ENCODE measurements at places on chromosomes 1 and 21.

DNA sequence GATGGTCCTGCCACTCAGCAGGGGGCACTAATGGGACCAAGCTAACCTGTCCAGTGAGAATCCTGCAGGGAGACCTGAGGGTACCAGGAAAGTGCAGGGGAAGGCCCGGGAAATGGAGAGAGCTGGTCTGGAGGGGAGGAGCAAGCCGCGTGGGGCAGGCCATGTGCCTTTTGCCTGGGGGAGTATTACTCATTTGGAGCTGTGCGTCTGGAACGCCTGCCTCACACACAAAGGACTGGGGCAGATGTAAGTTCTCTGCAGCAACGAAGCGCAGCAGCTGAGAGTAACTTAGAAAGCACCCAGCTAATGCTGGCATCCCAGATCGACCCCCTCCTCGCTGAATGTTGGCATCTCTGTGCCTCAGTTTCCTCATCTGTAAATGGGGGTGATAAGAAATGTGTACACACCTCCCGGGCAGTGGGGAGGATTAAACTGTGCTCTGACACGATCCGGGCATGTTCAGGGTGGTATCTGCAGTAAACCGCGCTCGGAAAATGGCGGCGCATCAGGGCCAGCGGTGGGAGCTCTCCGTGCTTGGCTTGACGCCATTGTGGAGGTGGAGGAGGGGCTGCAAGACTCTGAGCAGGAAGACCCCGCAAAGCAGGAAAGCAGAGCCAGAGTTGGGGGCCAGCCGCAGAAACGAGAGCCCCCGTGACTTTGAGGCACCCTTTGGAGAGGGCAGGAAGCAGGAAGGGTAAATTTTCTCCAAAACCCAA lies 212.5 kb downstream of the NPHP4 start:
- DNase-seq: no peak

- DNase-seq: peak; percentile 70
These were observed 30.5 kb downstream of the ZCCHC17 start for GRCh38 chr1:31327381-31327780.

DNA sequence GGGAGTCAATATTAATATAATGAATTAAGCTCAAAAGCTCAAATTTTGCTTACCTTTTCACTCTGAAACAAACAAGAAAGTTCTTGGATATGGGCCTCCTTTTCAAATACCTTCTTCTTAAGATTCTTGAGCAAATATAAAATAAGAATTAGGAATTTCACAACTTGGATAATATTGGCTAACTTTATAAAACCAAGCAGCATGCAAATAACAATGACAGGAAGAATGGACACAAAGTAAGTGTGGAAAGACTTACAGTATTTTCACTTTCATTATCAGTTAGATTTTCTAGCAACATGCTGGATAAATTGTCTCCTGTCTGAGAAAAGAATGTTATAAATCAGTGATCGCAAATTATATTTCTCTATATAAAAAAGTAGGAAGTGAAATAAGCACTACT lies 13.2 kb downstream of the ODF2L start:
- no peak for DNase-seq

GRCh38 chr1:118659646-118660045 lies 328.5 kb downstream of the TBX15 start:
- no peak for DNase-seq

- DNase-seq: no peak
These were observed 1.8 kb upstream of the COA6 start for GRCh38 chr1:234371414-234371813.

- DNase-seq: no peak
These were observed 36.7 kb downstream of the CHD5 start for GRCh38 chr1:6143395-6143794.

DNA sequence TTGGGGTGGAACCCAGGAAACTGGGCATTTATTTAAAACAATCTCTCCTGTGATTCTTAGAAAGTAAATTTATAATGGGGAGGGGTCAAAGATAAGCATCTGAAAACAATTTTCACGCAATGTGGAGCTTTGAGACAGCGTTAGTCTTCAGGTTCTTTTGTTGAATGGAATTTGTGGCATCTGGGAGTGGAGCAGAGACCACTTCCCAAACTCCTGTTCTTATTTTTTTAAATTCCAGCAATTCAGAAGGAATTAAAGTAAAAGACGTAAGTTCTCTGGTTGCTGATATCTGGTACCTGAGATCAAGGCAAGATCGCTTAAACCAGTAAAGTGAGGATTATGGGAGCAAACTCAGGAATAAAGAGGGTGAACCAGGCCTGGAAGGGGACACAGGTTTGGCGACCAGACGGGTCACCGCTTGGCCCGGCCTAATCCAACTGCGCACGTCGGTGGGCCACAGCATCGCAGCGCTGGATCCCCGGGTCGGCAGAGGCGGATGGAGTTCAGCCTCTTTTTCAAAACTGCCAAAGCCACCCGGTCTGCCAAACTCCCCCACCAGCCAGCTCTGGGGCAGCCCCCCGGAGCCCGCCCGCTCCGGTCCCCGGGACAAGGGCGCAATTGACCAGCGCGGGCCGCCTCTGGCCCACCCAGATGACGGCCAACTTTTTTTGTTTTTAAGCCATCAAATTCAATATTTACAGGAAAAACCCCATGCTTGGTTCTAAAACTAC lies 754 bp upstream of the PDPN start:
- DNase-seq: no peak

GRCh38 chr1:19429611-19430010 lies 55.7 kb downstream of the CAPZB start:
- no peak for DNase-seq

DNA sequence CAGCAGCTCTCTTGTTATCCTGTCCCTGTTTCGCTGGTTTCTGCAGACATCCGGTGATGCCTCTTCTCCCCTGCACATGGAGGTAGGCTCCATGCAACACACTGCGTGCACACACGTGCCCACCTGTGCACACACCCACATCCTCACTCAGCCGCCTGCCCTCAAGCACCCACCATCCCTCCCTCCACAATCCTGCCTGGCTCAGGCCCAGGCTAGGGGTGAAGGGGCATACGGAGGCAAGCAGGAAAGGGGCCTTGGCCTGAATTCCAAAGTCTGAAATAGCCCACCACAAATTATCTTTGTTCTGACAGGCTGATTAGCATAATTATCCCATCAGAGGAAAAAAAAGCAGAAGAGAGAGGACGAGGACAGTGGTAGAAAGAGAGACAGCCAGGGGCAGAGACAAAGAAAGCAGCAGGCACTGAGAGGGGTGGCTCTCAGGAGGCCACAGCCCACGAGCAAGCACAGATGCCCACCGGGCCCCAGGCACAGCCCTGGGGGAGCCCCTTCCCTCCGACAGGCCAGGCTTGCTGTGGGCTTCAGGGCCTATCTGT lies 73.2 kb downstream of the GRIK3 start:
- DNase-seq: no peak

GRCh38 chr1:154629061-154629674 lies 21.2 kb upstream of the ADAR start:
- DNase-seq: no peak

DNA sequence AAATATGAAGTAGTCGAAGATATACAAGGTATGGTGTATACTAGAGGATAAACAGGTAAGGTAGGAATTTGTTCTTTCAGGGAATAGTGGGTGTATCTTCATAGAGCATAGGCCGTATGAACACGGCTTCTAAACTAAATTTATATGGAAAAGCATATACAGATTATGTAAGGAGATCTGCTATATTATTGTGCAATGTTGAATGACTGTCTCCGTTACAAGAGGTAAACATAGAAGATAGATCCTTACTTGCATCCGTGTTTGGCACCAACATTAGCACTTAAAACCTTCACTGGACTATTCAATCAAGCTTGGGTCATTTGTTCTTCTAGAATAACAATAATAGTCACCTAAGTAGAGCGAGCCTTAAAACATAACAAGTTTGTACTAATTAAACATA lies 45.9 kb downstream of the CLEC20A start:
- no peak for DNase-seq

DNA sequence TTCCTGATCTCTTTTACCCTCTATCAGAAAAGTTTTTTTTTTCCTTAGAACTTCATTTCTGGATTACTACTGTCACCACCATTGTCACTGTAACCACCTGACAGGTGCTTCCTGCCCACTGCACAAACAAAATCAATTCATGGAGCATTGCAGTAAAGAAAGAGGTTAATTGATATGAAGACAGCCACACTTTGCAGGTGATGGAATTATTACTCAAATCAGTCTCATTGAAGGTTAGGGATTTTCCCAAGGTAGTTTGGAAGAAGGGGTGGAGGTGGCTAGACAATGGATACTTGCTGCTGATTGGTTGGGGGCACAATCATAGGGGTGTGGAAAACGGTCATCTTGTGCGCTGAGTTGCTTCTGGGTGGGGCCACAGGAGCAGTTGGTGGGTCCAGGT lies 230.8 kb upstream of the CACYBP start:
- DNase-seq: no peak

GRCh38 chr1:74399249-74399648 lies 113.2 kb downstream of the LRRC53 start:
- no peak for DNase-seq

DNA sequence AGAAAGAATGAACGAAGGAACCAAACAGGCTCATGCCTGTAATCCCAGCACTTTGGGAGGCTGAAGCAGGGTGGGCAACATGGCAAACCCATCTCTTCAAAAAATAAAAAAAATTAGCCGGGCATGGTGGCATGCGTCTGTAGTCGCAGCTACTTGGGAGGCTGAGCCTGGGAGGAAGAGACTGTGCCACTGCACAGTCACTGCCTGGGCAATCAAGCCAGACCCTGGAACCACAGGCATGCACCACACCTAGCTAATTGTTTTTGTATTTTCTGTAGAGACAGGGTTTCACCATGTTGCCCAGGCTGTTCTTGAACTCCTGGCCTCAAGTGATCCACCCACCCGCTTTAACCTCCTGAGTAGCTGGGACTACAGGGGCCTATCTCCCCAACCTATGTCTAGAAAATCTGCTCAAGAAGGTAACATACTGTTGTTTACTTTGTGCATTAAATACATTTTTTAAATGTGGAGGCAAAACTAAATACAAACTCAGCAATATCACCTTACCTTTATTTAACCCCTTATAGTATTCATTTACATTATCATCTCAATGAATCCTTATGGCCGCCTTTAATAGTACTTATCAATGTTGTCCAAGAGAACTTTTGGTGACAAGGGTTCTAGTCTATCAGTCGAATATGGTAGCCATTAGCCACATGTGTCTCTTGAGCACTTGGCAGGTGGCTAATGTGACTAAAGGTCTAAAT lies 2.7 kb downstream of the KHDC4 start:
- no peak for DNase-seq

DNA sequence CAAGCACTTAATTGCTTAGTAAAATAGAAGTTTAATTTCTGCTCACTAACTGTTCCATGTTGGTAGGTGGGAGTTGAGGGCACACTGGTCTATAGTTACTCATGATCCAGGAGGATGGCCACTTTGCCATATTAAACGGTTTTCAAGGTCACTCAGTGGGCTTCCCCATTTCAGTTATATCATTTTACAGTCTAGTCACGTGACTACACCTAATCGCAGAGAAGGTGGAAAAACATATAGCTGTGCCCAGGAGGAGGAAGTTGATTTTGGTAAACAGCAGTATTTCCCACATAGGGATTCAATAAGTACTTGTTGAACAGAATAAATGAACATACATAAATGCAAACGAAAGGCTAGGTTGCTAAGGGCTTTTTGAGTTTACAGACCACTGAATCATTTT lies 541.1 kb upstream of the CAMK1G start:
- DNase-seq: no peak

Measured in skeletal muscle cell (primary cell).